Naive thymus-derived CD8-positive, alpha-beta T cell (primary cell): ENCODE measurements at places on chromosomes 5 and 9.

DNA sequence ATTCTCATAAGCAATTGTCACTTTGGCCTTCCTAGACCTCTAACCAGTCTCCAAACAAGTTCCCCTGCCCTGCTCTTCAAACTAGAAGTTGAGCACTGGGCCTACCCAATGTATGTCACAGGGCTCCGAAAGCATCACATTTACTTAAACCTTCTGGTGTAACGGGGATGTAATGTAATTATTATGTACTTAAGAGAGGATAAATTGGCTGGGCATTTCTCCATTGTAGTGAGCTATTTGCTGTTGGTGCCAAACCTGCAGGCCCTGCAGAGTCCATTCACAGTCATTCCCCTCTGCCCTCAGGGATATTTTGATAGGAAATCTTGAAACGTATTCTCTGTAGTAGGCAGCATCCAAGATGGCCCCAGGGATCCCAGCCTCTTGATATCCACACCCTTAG is 64.2 kb upstream of the GNE start:
- DNase-seq, result no peak

- DNase-seq, result no peak
Measured at GRCh38 chr5:27026801-27027200, 11.6 kb downstream of the CDH9 start.

DNA sequence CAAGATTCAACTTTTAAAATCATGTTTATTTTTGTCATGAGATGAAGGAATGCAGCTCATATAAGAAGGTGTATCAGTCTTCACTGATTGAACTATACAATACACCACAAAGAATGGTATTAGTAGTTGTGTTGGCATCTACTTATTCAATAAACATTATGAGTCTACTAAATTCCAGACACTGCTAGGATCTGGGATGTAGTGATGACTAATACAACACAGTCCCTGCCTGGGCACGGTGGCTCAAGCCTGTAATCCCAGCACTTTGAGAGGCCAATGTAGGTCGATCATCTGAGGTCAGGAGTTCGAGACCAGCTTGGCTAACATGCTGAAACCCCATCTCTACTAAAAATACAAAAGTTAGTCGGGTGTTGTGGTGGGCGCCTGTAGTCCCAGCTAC is 171.4 kb upstream of the NFIB start:
- no peak for DNase-seq

DNA sequence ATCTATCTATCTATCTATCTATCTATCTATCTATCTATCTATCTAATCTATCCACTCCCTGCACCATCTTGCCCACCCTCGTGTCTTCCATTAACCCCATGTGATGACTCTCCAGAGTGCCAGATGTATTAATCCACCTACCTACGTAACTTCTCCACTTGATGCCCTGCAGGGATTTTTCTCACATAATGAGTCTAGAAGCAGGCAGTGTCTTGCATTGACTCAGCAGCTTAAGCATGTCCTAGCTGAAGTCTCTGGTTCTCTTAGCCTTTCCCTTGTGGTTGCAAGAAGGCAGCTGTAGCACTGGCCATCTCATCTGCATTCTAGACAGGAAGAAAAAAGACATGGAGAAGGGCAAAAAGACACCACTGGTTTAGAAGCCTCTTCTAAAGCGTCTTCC is 96.7 kb upstream of the ALDH1B1 start:
- DNase-seq, result no peak

DNA sequence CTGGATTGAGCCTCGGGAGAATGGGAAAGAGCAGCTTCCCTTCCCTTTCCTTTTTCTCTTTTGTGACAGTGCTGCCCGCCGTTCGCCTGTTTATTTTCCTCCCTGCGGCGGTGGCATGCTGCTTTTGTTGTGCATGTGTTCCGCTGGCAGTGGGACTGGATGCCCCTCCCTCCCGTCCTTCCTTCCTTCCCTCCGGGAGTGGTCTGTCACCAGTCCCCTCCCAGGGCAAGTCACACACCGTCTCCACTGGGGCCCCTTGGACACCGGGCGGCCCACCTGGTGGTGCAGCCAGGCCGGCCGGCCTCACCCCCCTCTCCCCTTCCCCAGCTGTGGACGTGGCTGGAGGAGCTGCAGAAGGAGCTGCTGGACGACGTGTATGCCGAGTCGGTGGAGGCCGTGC is 214.7 kb downstream of the TRIO start:
- DNase-seq, result no peak

DNA sequence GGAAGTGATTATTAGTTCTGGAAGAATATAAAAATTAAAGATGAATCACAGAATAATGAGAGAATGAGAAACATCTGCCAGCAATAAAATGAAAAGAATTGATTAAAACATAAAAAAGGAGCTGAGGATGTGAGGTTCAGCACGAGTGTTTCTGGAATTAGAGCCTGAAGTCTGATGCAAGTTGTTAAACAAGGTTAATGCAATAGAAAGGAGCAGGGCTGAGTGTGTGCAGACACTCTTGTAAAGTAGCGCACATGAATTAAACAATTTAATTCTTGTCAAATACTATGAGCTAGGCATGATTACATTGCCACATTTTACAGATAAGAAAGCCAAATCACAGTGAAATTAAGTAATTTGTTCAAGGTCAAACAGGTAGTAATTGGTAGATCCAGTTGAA is 384.2 kb downstream of the TAF11L14 start:
- no peak for DNase-seq

DNA sequence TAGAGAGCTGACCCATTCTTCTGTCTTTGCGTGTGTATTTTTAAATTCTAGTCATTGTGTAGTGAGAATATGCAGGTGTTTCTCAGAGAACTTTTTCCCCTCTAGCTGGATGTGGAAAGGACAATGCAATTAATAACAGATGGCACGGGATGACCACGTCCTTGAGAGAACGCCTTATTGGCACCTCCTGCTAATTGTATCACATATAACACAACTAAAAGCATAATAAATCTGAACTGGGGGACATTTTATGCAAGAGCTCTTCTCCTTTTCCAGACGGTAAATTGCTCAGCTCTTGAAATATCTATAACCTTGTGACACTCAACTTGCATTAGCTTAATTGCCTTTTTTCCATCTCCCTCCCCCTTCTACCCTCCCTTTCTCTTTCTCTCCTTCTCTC is 62.9 kb upstream of the IZUMO3 start:
- DNase-seq, result no peak

- no peak for DNase-seq
Measured at GRCh38 chr5:149072791-149073190, 9.9 kb upstream of the SH3TC2 start.

DNA sequence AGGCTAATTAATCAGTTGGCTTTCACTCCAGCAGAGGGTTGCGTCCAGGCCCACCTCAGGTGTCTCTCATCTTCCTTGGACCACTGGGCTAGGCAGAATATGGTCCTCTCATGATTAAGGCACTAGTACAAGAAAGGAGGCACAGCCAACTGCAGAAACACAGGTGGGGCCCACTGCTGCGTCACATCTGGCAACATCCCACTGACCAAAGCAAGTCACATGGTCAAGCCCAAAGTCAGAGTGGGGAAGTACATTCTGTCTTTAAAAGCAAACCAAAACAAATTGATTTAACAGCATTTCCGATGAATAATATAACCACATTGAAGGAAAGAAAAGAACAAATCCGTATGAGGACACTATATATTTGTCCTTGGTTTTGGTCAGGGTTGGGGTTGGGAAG is 28.0 kb upstream of the UBTD2 start:
- DNase-seq, result no peak

DNA sequence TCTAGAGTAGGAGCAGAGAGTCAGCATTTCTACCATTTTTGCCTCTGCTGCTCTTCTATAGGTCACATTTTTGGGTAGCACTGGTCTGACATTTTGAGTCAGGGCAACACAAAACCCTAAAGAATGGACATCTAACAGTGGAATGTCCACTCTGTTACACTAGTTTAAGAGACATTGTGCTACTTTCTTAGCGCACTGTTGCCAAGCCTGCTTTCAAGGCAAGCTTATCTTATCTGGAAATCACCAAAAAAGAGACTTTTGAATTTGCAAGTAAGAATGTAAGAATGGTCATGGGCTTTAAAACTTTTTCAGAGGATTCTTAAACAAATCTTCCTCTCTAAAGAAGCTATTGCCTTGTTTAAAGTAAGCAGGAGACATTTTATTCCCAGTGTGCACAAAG is 73.0 kb upstream of the STARD4 start:
- no peak for DNase-seq

DNA sequence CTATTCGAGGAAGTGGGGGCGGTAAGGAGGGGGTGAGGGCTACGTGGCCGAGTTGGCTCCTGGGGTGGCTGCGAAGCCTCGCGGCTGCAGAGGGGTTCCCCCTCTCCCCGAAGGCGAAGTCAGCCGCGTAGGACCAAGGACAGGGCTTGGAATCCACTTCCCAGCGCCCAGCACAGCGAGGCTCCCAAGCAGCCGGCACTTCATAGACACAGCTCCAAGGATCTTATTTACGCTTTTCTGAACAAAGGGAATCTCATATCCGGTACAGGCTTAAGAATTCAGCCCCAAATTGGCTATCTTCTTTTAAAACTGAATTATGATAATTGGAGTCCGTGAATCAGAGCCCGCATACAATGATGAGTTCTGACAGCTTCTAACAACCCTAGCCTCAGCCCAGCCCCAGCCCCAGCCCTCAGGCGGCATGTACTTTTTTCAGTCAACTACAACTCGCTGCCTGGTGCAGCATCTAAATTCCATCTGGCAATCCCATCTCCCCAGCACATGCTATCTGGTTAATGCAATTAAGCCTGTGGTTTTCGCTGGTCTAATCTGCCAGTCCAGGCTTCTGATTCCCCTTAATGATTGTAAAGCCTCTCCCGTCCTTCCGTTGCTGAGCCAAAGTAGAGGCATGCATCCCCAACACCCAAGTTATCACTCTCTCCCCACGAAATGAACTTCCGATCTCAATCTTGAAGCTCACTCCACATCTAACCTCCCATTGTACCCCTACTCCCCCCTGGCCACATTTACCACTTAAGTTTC is 1.0 kb downstream of the ELAVL2 start:
- DNase-seq, result no peak

DNA sequence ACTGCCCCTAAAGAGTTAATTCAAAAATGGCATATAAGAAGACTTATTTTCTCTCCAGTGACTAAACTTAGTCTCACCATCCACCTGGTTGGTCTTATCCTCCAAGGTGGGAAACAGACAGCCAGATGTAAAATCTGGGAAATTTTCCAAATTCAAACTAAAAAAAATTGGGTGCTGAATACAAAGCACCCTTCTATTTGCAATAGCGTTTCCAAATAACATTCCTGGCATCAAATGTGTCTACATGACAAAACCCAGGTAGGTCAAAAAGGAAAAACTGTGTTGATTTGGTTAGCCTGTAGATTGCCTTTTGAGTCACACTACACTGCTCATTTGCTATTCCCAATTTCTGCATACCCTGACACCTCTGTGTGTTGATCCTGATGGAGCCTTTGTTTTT is 252.2 kb downstream of the NR2F1-AS1 start:
- DNase-seq, result no peak

DNA sequence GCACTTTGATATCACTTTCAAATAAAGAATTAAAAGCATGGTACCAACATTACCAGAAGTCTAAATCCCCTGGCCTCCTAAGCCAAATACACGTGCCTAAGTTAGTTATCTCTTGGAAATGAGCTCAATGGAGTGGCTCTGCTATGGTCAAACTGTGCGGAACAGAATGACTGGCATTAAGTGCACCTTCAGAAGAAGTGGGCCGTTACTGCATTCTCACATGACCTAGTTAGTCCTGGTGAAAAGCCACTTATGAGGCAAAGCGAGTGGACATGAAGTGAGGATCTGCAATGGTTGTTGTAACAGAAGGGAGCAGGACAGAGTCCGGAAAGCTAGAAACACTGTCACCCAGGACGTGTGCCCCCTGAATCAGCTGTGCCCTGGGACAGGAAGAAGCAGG is 633.1 kb downstream of the IRX1 start:
- no peak for DNase-seq

DNA sequence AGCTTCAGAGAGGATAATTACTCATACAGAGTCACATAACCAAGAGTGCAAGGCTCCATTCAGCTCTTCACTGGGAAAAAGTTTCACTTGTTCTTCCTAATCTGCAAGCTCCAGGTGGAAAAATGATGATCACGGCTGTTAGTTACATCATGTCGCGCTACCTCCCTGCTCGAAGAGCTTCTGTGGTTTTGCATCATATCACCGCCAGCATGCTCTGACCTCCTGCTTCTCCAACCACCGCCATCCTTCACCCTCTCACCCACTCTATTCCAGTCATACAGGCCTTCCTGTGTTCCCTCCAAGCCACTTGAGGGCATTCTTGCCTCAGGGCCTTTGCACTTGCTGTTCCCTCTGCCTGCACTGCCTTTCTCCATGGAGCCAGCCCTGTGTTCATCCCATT is 47.1 kb downstream of the COL27A1 start:
- DNase-seq, result no peak

- DNase-seq, result no peak
Measured at GRCh38 chr5:43367453-43367852, 44.7 kb downstream of the CCL28 start.

DNA sequence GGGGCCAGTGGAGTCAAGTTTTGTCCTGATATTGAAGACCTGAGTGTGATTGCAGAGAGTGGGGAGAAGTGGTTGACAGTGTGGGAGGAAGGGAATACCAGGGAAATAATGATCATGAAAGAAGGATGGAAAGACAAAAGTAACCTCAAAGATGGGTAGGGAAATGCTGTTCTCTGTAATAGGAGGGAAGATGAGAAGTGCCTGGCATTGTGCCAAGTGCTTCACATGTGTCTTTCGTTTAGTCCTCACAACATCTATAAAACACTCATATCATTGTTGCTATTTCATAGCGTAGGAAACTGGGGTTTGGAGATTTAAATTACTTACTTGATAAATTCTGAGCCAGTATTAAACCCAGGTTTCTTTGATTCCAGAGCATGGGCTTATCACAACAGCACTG is 472.3 kb downstream of the LRRC70 start:
- DNase-seq, result no peak

DNA sequence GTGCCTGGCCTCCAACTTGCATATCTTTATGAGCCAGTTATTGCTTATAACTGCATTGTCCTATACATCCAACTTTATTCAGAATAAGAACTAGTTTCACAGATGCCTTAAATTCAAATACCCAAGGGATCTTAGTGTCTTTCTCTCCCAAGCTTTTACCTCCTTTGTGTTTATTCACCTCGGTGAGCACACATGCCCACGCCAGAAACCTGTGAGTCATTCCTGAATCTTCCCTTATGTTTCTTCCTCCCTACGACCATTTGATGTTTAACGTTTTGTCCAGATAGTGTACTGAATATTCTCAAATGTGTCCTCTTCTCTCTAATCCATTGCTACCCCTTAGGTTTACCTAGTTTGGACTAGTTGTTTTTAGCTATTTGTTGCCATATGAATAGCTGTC is 55.5 kb upstream of the MEGF10 start:
- DNase-seq, result no peak

DNA sequence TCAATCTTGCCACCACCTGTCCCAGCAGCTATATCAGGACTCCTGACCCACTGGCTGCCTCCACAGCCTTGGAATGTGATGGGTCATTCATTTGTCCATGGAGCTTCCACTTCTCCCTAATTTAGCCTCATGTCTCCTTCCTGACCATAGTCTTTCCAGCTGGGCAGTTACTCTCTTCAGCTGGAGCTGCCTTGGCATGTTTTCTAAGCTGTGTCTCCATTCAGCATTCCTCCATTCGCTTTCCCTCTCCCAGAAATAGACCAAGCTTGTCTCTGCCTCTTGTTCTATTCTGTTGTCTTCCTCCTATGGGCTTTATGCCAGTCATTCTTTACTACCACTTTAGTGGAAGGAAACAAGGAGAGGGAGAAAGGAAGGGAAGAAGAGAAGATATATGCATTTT is 5.3 kb upstream of the CTXN3 start:
- DNase-seq, result no peak
